ENCODE measurements at places on chromosomes 3 and 15.

GRCh38 chr3:111596328-111596727 is 1.2 kb upstream of the ZBED2 start:
- no peak for DNase-seq

- DNase-seq = no peak
Measured at GRCh38 chr15:101528917-101529299, 39.4 kb upstream of the PCSK6 start.

DNA sequence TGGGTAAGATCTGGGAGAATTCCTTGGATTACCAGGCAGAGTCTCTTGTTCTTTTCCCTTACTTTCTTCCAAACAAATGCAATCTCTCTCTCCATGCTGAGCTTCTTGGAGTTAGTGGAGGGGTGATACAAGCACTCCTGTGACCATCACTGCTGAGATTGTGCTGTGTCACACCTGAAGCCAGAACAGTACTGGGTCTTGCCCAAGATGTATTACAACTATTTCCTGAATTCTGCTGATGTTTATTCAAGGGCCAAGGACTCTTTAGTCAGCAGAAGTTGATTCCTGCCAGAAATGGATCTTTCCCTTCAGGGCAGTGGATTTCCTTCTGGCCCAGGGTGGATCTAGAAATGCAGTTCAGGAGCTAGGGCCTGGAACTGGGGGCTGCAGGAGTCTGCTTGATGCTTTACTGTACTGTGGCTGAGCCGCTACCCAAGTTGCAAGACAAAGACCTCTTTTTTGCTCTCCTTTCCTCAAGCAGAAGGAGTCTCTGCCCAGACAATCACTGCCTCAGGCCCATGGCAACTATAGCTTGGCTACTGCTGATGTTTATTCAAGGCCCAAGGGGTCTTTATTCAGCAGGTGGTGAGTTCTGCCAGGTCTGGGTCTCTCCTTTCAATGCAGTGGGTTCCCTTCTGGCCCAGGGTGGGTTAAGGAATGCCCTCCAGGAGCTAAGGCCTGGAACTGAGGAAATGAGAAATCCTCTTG is 98.8 kb downstream of the SH3GL3 start:
- DNase-seq = no peak

DNA sequence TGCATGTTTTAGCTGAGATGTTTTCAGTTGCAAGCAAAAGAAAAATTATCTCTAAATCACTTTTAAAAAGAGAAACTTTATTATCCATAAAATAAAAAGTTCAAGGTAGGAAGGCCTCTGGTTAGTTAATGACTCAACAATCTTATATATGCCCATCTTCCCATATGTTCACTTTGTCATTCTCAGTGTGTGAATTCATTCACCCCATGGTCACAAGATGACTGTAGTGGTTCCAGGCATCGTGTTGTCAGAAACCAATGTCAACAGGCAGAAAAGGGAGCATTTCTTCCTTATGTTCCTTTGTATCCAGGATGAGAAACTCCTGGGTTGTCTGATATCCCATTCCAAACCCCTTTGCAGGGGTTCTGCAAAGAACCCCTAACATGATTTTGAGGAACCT is 119.9 kb upstream of the RAP2B start:
- DNase-seq = no peak

DNA sequence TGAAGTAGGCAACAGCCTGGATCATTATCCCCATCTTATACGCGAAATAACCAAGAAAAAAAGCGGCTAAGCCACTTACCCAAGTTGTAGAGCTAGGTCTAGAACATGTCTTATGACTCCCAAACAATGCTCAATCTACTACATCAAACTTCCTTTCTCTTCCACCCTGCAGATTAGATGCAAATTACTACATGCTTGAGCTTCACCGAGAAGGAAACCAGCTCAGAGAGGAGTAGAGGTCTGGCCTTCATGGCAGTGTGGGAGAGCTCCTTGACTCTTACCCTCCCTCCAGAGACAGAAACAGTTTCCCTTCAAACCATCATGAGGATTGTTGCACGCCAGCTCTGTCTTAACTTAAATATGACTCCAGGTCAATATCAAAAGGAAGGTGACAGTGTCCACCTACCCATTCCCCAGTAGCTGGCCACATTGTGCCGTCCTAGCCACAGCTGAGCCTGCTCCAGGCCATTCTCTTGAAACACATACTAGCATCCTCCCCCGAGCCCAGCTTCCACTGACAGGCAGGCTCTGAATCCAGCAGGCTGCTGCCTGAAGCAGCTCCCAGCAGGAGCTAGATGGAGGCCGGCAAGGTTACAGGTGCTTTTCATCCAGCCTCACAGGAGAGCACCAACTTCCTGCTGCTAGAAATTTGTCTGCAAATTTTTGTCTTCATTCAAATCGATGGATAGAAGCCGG is 56.8 kb downstream of the CPN2 start:
- no peak for DNase-seq

- DNase-seq = peak; percentile 25
Measured at GRCh38 chr15:88913017-88913849, at the start of gene MFGE8. Gene MFGE8, minus strand, starts transcription at chr15:88913379. Its CDS starts 60 bp downstream, at chr15:88913319.

DNA sequence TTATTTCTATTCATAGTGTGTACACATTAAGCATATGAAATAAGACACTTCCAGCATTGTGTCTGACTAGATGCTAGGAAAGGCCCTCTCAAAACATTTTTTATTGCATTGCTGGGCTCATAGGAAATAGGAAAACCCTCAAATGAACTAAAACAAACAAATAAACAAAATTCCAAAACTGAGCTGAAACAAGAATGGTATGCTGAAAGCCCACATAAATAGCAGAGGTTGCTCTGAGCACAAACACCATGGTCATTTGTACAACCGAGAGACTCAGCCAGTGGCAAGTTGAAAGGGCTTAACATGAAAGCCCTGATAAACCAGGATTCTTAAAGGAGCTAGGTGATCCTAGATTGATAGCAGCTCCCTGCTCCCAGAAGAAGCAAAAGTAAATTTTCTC is 310.0 kb upstream of the WNT5A start:
- DNase-seq = no peak

DNA sequence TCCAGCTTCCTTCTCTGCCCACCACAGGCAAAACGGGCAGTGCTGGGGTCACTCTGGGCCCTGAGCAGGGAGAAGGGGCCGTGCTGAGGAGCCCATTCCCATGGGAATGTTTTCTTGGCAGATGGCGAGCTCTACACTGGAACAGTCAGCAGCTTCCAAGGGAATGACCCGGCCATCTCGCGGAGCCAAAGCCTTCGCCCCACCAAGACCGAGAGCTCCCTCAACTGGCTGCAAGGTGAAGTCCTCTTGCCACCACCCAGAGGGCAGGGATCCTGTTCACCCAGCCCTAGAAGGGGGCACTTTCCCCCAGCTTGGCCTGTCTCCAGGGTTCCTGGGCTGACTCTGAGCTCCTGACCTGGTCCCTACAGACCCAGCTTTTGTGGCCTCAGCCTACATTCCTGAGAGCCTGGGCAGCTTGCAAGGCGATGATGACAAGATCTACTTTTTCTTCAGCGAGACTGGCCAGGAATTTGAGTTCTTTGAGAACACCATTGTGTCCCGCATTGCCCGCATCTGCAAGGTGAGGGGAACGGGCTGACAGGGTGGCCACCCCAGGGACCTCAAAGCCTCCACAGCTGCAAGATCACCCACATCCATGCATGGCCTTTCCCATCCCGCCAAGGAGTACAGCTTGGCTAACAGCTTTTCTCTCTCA is 12.4 kb downstream of the CIB1 start:
- DNase-seq = peak; percentile 57

GRCh38 chr15:31131853-31132375 is 30.4 kb upstream of the TRPM1 start:
- no peak for DNase-seq

- peak; percentile 67 for DNase-seq
Measured at GRCh38 chr3:153927107-153927506, 194.1 kb upstream of the ARHGEF26 start.

DNA sequence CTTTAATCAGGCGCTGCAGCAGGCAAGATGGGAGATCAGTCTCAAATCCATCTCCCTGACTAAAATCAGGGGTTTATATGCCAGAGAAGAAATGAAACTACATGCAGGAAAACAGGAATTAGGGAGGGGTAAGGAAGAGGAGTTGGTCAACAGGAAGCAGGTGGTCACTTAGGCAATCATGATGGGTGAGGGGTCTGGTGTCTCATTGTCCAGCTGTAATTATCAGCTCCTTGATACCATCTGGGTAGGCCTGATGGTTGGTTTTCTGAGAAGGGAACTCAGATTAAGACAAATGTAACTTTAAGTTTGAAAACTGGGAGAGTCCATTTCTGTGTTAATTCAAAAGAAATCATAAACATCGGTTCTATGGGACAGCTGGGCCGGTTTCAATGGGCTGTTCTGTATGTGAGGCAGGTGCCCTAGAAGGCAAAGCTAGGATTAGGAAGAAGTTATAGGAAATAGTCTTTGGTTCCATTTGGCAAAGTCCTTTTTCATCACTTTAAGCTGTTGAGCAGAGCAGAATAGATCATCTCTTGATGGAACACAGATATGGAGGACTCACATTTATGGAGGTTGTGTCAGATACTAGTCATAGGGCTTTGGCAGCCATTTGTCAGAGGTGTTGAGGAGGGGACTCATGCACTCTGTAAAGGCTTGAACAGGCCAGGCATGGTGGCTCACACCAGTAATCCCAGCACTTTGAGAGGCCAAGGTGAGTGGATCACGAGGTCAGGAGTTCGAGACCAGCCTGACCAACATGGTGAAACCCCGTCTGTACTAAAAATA is 149.4 kb downstream of the VGLL4 start:
- DNase-seq = no peak

DNA sequence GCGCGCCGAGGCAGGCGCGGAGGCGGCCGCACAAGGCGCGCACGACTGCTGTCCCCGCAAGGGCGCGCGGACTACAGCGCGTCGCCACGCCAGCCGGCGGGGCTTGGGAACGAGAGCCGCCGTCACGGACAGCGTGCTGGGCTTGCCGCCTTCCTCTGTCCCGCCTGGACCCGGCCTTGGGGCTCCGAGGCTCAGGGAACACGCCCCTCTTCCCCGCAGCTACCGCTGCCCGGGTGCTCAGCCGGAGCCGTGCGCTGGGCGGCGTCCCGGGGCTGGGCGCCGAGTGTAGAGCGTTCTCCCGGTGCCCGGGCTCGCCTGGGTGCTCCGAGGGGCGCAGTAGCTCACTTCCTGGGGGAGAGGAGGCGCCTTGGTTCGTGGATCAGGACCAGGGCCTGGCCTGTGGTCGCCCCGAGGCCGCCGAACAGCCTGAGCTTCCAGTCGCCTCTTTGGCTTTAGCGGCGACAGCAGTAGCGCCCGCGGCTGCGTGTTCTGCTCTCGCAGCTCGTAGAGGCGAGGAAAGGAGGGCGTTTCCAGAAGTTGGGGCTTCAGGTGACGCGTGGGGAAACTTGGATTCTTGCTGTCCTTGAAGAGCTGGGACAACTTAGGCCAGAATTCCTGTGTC is 226.7 kb upstream of the C2CD4B start:
- DNase-seq = no peak

GRCh38 chr3:72690629-72691028 is 157.6 kb downstream of the SHQ1 start:
- peak; percentile 20 for DNase-seq

- DNase-seq = peak; percentile 46
Measured at GRCh38 chr3:190017521-190018288, 103.0 kb downstream of the P3H2 start.

GRCh38 chr3:45171283-45171682 is 25.1 kb upstream of the CDCP1 start:
- DNase-seq = no peak

DNA sequence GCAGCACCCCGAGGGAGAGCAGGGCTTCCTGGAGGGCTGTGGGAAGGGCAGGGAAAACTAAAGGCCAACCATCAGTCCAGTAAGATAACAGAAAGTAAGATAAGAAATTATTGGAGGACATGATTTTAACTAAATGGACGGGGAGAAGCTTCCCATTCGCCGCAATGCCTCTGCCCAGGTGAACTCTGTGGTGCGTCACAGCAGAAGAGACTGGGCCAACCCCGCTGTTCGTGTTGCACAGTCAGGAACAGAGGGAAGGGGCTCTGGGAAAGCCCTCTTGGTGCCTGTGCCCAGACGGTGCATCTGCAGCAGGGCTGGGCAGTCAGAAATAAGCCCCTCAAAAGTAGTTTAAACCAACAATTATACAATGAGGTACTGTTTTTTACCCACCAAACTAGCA is 284.1 kb downstream of the OCA2 start:
- no peak for DNase-seq

Data from AG09309 (cell line).